Activated naive CD4-positive, alpha-beta T cell treated with anti-CD3 and anti-CD28 coated beads, Interleukin-2, amount 10 ng/mL, durations not matched to agents 7 days and 5 days (primary cell): ENCODE measurements at places on chromosomes 5 and 9.

DNA sequence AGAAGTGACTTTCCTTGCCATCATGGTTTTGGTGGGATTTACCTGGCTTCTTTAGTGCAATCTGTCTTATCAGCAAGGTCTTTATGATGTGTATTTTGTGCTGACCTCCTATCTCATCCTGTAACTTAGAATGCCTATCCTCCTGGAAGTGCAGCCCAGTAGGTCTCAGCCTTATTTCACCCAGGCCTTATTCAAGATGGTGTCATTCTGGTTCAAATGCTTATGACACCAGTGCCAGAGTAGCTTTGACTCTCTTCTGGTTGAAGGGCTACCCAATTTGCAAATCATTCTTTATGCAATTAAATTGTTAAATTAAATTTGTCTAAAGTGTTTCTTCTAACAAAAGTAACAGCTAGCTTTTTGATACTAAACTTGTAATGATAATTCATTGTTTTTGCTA lies 58.8 kb upstream of the PRDM9 start:
- H3K36me3 ChIP-seq, result no peaks in the 10 kb centered on the region
- no peaks in the 10 kb centered on the region for H3K4me1 ChIP-seq
- no peak overlapping the region for H3K27ac ChIP-seq
- H3K4me3 ChIP-seq, result no peak overlapping the region

- H3K27ac ChIP-seq, result peak overlapping the region; percentile 94
- DNase-seq, result peak; percentile 55
- peaks cover 31% of the 10 kb centered on the region for H3K4me1 ChIP-seq
- peaks cover 4% of the 10 kb centered on the region for H3K27me3 ChIP-seq
Measured at GRCh38 chr9:111661802-111662521, 557 bp downstream of the GNG10 start.

DNA sequence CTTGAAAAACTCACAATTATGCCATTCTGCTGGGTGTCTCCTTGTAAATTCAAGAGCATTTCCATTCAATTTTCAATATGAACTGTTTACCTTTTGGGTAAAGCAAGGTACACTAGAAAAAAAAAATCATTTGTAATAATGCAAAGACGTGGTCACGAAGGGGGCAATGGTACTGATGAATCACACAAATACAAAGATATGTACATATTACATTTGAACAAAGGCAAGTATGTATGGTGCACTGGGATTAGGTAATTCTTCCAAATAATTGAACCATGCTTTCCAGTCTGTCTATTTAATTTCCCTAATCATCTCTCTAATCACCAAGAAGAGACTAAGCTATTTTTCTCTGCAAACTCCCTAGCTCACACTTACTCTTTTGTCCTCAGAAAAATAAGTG lies 63.4 kb upstream of the RNF38 start:
- no peak overlapping the region for H3K27ac ChIP-seq
- H3K4me3 ChIP-seq, result no peak overlapping the region
- peaks cover 18% of the 10 kb centered on the region for H3K36me3 ChIP-seq
- peaks cover 44% of the 10 kb centered on the region for H3K4me1 ChIP-seq
- DNase-seq, result no peak
- H3K27me3 ChIP-seq, result no peaks in the 10 kb centered on the region

DNA sequence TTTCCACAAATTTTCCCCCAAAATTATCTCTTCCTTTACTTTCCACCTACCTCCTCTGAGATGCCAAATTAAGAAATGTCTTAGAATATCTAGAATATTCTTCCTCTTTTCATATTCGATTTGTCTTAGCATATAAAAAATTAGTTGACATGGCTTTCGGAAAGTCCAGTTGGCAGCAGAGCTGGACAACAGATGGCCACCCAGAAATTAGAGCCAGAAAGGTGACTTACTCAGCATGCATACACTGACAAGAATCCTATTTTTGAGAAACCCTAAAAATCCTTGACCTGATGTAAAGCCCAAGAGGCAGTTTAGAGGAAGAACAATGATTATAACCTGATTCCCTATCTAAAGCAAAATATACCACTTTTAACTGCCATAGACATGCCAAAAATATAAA lies 22.0 kb downstream of the TMEM167A start:
- no peak overlapping the region for H3K4me3 ChIP-seq
- no peaks in the 10 kb centered on the region for H3K27me3 ChIP-seq
- H3K27ac ChIP-seq, result peak overlapping the region; percentile 29
- H3K4me1 ChIP-seq, result peaks cover 7% of the 10 kb centered on the region
- peaks cover 41% of the 10 kb centered on the region for H3K36me3 ChIP-seq

GRCh38 chr5:177467436-177467835 lies 6.0 kb downstream of the DBN1 start:
- H3K27ac ChIP-seq, result no peak overlapping the region
- H3K36me3 ChIP-seq, result no peaks in the 10 kb centered on the region
- DNase-seq, result no peak
- peaks cover 18% of the 10 kb centered on the region for H3K4me1 ChIP-seq
- no peak overlapping the region for H3K4me3 ChIP-seq
- H3K27me3 ChIP-seq, result peaks cover 48% of the 10 kb centered on the region

GRCh38 chr5:89043676-89044075 lies 160.7 kb upstream of the MEF2C start:
- no peak overlapping the region for H3K4me3 ChIP-seq
- DNase-seq, result no peak
- no peaks in the 10 kb centered on the region for H3K27me3 ChIP-seq
- H3K4me1 ChIP-seq, result peaks cover 2% of the 10 kb centered on the region

GRCh38 chr9:33220681-33221567 lies 19.0 kb upstream of the SPINK4 start:
- H3K4me1 ChIP-seq, result peaks cover 31% of the 10 kb centered on the region
- no peak overlapping the region for H3K4me3 ChIP-seq

- H3K27me3 ChIP-seq, result peaks cover 19% of the 10 kb centered on the region
- no peaks in the 10 kb centered on the region for H3K36me3 ChIP-seq
- DNase-seq, result no peak
- H3K4me1 ChIP-seq, result no peaks in the 10 kb centered on the region
Measured at GRCh38 chr5:78638973-78639669, 9.5 kb downstream of the LHFPL2 start.

DNA sequence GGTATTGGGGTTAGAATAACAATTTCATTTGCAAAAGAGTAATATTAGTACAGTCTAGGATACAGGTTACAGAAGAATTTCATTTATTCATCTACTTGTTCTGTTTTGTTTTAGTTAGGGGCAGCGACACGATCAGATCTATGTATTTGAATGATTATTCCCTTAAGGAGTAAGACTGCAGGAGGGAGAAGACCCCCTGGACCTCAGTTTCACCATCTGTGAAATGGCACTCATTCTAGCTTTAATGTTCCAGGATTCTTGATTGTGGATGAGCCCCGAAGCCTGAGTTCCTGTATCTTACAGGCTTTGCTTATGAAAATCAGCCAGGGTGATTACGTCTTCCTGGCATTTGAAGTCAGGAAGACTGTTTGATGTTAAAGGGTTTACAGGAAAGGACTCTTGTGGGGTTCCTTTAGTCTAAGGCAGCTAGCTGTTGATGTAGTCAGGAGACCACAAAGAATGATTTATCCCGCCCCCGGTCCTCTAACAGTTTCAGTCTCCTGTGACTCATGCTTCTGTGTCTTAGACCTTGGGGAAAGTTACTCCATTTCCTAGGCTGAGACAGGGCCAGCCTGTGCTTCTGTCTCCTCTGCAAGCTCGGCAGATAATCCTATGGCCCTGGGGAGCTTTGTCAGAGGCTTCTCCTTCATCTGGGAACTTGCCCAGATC lies 11.5 kb downstream of the SMIM3 start:
- H3K36me3 ChIP-seq, result peaks cover 34% of the 10 kb centered on the region
- H3K27ac ChIP-seq, result peak overlapping the region; percentile 80
- peak; percentile 74 for DNase-seq
- peak overlapping the region; percentile 31 for H3K4me3 ChIP-seq
- no peaks in the 10 kb centered on the region for H3K27me3 ChIP-seq

DNA sequence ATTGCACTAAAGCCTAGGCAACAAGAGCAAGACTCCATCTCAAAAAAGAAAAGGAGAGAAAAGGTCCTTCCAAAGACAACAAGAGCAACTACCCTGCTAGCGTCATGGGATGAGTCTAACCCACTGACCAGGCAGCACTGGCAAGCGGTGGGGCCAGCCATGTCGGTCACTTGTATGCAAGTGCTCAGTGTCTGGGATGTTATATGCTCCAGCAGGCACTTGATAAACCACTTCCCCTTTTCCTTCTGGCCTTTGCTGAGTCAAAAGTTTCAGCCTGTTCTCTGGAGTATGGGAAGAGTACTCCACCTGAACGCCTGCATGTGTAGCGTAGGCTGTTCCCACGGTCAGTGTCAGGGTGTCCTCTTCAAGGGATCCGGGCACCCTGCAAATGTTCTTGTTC lies 9.2 kb upstream of the MXD3 start:
- H3K27me3 ChIP-seq, result no peaks in the 10 kb centered on the region
- H3K36me3 ChIP-seq, result peaks cover 20% of the 10 kb centered on the region
- no peak overlapping the region for H3K4me3 ChIP-seq
- DNase-seq, result no peak
- H3K4me1 ChIP-seq, result peaks cover 38% of the 10 kb centered on the region

- H3K36me3 ChIP-seq, result peaks cover 4% of the 10 kb centered on the region
- peaks cover 6% of the 10 kb centered on the region for H3K4me1 ChIP-seq
Measured at GRCh38 chr5:16546732-16547131, 70.1 kb downstream of the RETREG1 start.

- H3K4me1 ChIP-seq, result no peaks in the 10 kb centered on the region
- H3K36me3 ChIP-seq, result peaks cover 78% of the 10 kb centered on the region
- no peak overlapping the region for H3K4me3 ChIP-seq
- H3K27ac ChIP-seq, result no peak overlapping the region
Measured at GRCh38 chr9:2787065-2787464, 56.8 kb downstream of the PUM3 start.

GRCh38 chr5:170545811-170546210 lies 42.0 kb downstream of the KCNIP1 start:
- H3K4me3 ChIP-seq, result no peak overlapping the region
- H3K27ac ChIP-seq, result no peak overlapping the region
- peaks cover 20% of the 10 kb centered on the region for H3K27me3 ChIP-seq
- no peaks in the 10 kb centered on the region for H3K36me3 ChIP-seq
- no peak for DNase-seq

- no peak overlapping the region for H3K27ac ChIP-seq
- H3K4me1 ChIP-seq, result peaks cover 10% of the 10 kb centered on the region
- no peak overlapping the region for H3K4me3 ChIP-seq
Measured at GRCh38 chr5:170629566-170630175, 125.9 kb downstream of the KCNIP1 start.

GRCh38 chr9:87199782-87200181 lies 252.5 kb upstream of the GAS1 start:
- no peak overlapping the region for H3K4me3 ChIP-seq
- peaks cover 4% of the 10 kb centered on the region for H3K4me1 ChIP-seq
- DNase-seq, result no peak
- H3K27me3 ChIP-seq, result peaks cover 12% of the 10 kb centered on the region

DNA sequence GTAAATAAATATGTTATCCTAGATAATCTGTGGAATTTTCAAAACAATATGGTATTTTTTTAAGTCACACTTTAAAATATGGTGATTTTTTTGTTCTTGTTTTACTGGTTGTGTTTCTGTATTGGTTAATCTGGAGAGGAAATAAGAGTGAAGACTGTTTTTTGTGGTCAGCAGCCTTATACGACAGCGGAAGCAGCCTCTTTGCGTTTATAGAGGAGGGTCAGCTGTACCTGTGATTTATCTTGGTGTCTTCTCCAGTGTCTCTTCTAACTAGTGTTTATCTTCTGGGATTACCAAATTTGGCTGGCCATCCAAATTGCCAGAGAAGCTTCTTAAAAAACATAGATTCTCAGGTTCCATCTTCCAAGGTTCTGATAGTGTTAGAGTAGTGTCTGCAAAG lies 58.7 kb downstream of the ICE1 start:
- peaks cover 22% of the 10 kb centered on the region for H3K4me1 ChIP-seq
- peaks cover 38% of the 10 kb centered on the region for H3K36me3 ChIP-seq
- peak overlapping the region; percentile 89 for H3K27ac ChIP-seq
- peak; percentile 31 for DNase-seq

GRCh38 chr5:160674901-160675300 lies 177.1 kb downstream of the ATP10B start:
- DNase-seq, result no peak
- H3K36me3 ChIP-seq, result no peaks in the 10 kb centered on the region
- no peak overlapping the region for H3K27ac ChIP-seq
- H3K27me3 ChIP-seq, result peaks cover 3% of the 10 kb centered on the region

- no peak overlapping the region for H3K27ac ChIP-seq
- H3K4me3 ChIP-seq, result no peak overlapping the region
- no peaks in the 10 kb centered on the region for H3K36me3 ChIP-seq
- no peak for DNase-seq
Measured at GRCh38 chr9:107484117-107484723, 5.3 kb downstream of the KLF4 start.

- no peaks in the 10 kb centered on the region for H3K4me1 ChIP-seq
- DNase-seq, result no peak
Measured at GRCh38 chr5:94903726-94904125, 285.3 kb downstream of the SLF1 start.

- H3K4me1 ChIP-seq, result peaks cover 2% of the 10 kb centered on the region
- no peak for DNase-seq
- H3K27ac ChIP-seq, result peak overlapping the region; percentile 5
- H3K36me3 ChIP-seq, result no peaks in the 10 kb centered on the region
- H3K27me3 ChIP-seq, result peaks cover 8% of the 10 kb centered on the region
Measured at GRCh38 chr9:14348123-14348372, 34.1 kb upstream of the NFIB start.
